ENCODE measurements at places on chromosomes 3 and 15.

- DNase-seq: no peak
Measured at GRCh38 chr3:131501949-131502348, 822 bp downstream of the MRPL3 start.

DNA sequence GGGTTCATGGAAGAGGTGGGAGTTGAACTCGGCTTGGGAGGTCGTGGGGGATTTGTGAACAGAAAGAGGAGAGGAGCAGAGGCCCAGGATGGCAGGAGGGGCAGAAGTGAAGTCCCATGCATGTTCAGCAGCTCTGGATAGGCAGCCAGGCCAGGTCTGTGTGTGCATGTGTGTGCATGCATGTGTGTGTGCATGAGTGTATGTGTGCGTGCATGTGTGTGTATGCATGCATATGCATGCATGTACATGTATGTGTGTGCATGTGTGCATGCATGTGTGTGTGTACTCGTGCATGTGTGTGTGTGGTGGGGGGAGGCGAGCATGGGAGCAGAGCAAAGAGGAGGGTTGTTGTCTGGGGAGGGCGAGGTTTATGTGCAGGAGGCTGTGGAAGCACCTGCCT, 178.4 kb downstream of the RPLP1 start:
- no peak for DNase-seq

DNA sequence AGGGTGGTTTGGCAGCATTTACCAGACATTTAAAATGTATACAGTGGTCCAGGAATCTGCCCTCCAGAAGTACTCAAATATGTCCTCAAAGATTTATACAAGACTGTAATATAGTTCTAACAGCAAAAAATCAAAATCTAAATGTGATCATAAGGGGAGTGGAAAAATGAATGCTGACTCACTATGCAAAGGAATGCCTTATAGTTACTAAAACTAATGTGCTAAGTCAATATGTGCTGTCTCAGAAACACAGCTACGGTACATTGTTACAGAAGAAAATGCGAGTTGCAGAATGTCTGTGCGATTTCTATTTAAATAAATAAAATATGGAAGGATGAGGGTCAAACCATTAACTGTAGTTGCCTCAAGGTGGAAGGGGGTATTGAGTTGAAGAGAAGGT, 230.1 kb upstream of the UBE2E1 start:
- no peak for DNase-seq

DNA sequence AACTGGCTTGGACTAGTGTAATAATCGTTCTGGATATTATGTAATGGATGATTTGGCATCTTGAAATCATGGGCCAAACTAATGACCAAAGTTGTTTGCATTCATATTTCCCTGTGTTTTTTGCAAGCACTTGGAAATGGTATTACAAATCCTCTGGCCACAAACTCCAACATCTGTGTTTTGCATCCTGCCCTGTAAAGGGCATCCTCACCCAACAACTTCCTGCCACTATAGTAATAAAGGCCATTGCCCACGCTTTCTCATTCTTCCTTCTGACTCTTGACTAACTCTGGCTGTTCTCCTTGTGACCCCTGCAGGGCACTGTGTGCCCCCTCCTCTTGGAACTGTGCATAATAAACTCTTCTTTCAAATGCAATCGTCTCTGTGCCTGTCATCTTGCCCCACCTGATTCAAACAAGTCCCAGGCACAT, 25.4 kb upstream of the PSMD6 start:
- DNase-seq: no peak

DNA sequence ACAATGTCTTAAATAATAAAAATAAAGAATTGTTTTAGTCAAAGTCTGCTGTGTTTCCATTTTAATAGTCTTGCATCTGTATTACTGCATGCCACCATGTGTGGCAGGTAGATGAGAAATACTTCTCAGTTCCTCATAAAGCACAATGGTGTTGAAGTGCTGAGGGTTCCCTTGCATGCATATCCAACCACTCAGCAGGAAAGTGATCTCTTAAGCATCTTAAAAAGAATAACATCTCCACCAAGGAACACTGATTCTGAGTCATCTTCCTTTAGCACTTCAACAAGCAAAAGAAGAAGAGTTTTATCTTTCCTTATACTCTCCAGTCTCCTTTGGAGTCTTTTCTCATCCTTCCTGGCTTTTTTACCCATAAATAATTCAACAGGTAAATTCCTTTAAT, 602.0 kb downstream of the TBL1XR1 start:
- DNase-seq: no peak

GRCh38 chr3:159616234-159616825, 372.3 kb upstream of the IL12A start:
- DNase-seq: no peak

- DNase-seq: no peak
Measured at GRCh38 chr15:95816591-95816990, 513.9 kb upstream of the NR2F2 start.

GRCh38 chr3:140943781-140944552, 2.3 kb downstream of the SLC25A36 start:
- no peak for DNase-seq

GRCh38 chr3:66010739-66011655, 27.7 kb downstream of the MAGI1 start:
- DNase-seq: no peak
